ENCODE measurements at places on chromosomes 6 and 20.
A peak's percentile ranks its signal among the peaks of the same experiment; 100 is the strongest.

DNA sequence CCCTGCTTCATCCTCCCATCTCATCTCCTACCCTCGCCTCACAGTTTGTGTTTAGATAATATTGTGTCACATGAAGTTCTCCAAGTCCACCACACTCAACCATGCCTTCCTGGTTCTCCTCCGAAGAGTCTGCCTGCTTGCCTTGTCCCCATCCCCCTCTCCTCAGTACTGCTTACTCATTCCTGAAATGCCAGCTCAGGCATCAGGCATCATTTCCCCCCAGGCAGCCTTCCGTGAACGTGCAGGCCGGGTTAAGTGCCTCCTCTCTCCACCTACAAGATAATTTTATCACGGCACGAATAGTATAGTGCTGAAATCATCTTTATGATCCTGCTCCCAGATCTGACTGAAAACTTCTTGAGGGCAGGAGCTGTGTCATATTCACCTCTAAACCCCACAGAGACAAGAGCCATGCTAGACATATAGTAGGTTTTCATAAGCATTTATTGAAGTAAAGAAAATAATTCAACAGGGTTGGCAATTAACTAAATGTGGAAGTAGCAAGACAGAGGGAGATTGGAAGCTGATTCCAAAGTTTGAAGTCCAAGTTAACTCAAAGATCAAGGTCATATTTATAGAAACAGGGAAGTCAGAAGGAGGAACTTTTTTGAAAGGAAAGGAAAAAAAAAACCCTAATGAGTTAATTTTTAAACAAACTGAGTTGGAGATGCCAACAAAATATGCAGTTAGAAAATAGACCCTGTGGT is 48.7 kb upstream of the BMP2 start:
- no peaks in the 10 kb centered on the region for H3K4me1 ChIP-seq
- no peak overlapping the region for H3K27ac ChIP-seq
- DNase-seq: no peak
- H3K27me3 ChIP-seq: no peaks in the 10 kb centered on the region
- H3K36me3 ChIP-seq: no peaks in the 10 kb centered on the region
- H3K4me3 ChIP-seq: no peak overlapping the region

DNA sequence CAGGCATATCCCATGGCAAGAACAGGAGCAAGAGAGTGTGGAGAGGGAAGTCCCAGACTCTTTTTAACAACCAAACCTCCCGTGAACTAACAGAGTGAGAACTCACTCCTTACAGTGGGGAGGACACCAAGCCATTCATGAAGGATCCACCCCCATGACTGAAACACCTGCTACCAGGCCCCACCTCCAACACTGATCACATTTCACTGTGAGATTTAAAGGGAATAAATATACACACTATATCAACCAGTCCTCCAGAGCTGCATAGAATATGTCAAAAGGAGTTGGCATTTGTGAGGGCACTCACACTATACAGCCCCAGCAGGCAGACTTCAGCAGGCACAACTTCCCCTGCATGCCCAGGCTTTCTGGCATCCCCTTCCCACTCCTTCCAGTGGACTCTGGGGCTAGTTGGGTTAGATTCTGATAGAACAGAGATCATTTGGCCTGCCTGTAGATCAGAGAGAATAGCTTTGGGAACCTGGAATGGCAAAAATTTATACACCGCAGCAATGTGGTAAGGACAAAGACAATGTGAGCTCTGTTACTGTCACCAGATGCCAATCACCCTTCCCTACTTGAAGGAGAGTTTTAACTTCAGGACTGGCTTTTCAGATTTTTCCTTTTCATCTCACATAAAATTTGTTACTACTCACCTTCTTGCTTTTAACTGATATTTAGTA is 25.2 kb upstream of the TENT5A start:
- no peak overlapping the region for H3K27ac ChIP-seq
- H3K4me3 ChIP-seq: no peak overlapping the region
- no peaks in the 10 kb centered on the region for H3K4me1 ChIP-seq
- no peak for DNase-seq
- no peaks in the 10 kb centered on the region for H3K27me3 ChIP-seq

- no peak overlapping the region for H3K4me3 ChIP-seq
- H3K27me3 ChIP-seq: peaks cover 55% of the 10 kb centered on the region
- DNase-seq: no peak
- no peak overlapping the region for H3K27ac ChIP-seq
Measured at GRCh38 chr20:50373674-50374286, 136.4 kb upstream of the PTPN1 start.

DNA sequence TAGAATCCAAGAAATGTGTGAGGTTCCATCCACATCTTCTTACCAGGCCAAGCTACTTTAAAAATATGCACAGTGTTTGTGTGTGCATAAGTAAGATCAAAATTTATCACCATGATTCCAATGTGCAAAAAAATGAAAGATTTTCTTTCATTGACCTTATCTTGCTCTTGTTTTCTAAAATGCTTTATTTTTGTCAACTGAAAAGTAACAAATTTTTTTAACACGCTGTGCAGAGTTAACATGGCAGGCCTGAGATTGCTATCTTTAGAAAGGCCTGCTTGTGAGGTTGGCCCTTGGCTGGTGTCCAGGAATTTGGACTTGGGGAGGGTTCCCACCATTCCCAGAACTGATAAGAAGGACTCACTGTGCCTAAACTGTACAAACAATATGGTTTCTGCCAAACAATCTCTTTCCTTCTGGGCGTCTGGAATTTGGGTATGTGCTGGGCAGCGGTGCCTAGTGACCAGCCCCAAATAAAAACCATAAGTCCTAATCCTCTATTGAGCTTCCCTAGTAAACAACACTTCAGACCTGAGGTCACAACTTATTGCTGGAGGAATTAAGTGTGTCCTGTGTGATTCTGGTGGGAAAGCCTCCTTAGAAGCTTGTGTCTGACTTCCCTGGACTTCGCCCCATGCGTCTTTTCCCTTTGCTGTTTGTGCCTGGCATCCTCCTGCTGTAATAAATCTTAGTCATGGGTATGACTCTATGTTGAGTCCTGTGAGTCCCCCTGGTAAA is 19.8 kb upstream of the MYLIP start:
- no peaks in the 10 kb centered on the region for H3K36me3 ChIP-seq
- H3K4me3 ChIP-seq: no peak overlapping the region
- no peaks in the 10 kb centered on the region for H3K4me1 ChIP-seq
- H3K27me3 ChIP-seq: no peaks in the 10 kb centered on the region
- no peak for DNase-seq
- no peak overlapping the region for H3K27ac ChIP-seq

GRCh38 chr20:20368418-20369249 is 730 bp downstream of the INSM1 start:
- peak; percentile 21 for DNase-seq
- peaks cover 74% of the 10 kb centered on the region for H3K27me3 ChIP-seq
- 0 out of 2 replicates have a peak, but pooled peaks cover 3% of the 10 kb centered on the region for H3K4me1 ChIP-seq

- no peaks in the 10 kb centered on the region for H3K27me3 ChIP-seq
- H3K27ac ChIP-seq: no peak overlapping the region
- H3K36me3 ChIP-seq: no peaks in the 10 kb centered on the region
- no peak for DNase-seq
- H3K4me3 ChIP-seq: no peak overlapping the region
- no peaks in the 10 kb centered on the region for H3K4me1 ChIP-seq
Measured at GRCh38 chr6:91480402-91480801, 893.5 kb upstream of the MAP3K7 start.

- no peaks in the 10 kb centered on the region for H3K27me3 ChIP-seq
- H3K4me1 ChIP-seq: no peaks in the 10 kb centered on the region
- H3K27ac ChIP-seq: no peak overlapping the region
- H3K36me3 ChIP-seq: no peaks in the 10 kb centered on the region
- DNase-seq: no peak
Measured at GRCh38 chr6:55953335-55953734, 77.9 kb upstream of the BMP5 start.

DNA sequence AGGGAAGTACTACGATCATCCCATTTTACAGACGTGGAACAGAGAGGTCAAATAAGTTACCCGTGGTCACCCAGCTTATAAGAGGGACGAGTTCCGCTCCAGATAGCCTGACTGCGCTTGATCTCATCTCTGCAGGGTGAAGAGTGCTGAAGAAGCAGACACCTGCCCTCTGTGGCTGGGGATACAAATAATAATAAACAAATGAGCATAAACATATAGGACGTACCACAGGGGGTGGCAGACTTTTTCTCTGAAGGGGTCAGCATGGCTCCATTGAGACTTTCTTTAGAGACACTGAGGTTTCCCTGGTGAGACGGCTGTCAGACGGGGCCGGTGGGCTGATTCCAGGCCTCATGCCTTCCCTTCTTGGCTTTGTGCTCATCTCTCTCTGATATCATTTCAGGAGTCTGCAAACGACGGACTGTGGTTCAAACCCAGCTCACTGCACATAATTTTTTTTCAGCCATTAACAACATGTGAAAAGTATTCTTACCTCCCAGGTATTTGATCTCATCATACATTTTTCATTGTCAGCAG is 47.1 kb downstream of the IRF4 start:
- DNase-seq: no peak
- H3K4me1 ChIP-seq: peaks cover 11% of the 10 kb centered on the region
- no peak overlapping the region for H3K4me3 ChIP-seq
- no peaks in the 10 kb centered on the region for H3K27me3 ChIP-seq
- H3K36me3 ChIP-seq: no peaks in the 10 kb centered on the region
- H3K27ac ChIP-seq: no peak overlapping the region

GRCh38 chr20:1240549-1240948 is 14.7 kb downstream of the RAD21L1 start:
- no peaks in the 10 kb centered on the region for H3K36me3 ChIP-seq
- no peaks in the 10 kb centered on the region for H3K27me3 ChIP-seq

GRCh38 chr6:169774347-169774746 is 22.9 kb downstream of the ERMARD start:
- no peak overlapping the region for H3K27ac ChIP-seq
- H3K4me1 ChIP-seq: no peaks in the 10 kb centered on the region
- H3K4me3 ChIP-seq: no peak overlapping the region
- DNase-seq: no peak

DNA sequence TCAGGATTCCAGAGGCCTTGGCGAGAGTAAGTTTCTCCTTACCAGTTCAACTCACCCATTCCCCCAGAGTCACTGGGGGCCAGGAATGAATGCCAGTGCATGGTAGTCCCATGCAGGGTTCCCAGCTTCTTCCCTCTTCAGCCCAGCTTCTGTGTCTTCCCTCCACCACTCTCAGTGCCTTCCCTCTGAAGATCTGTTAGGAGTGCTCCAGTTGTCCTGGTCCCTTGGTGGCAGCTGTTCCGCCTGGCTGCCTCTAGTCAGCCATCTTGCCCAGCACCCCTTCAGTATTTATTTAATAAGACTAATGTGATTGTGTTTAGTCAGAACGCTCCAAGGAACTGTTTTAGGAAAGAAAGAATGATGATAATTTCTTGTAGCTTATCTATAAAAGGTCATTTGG is 23.1 kb downstream of the FIG4 start:
- no peak for DNase-seq
- no peaks in the 10 kb centered on the region for H3K4me1 ChIP-seq
- H3K27me3 ChIP-seq: no peaks in the 10 kb centered on the region
- no peaks in the 10 kb centered on the region for H3K36me3 ChIP-seq
